ENCODE measurements at places on chromosomes 2 and 18. TPM values are rescaled to one million over a fixed set of nuclear protein-coding genes. Genes with fewer than 3 reads are reported as not detected.

The KLHL30 gene
- polyA plus RNA-seq = 20.7 TPM

The TGOLN2 gene
- 54.4 TPM for polyA plus RNA-seq

The LCT gene
- not detected for polyA plus RNA-seq

The CRYGD gene
- polyA plus RNA-seq = not detected

The IMPA2 gene
- 20.9 TPM for polyA plus RNA-seq

The PRKAG3 gene
- 32.9 TPM for polyA plus RNA-seq

The SLC16A14 gene
- 2.0 TPM for polyA plus RNA-seq
